Neural crest cell (in vitro differentiated cells): ENCODE measurements at places on chromosomes 1 and 21. TPM values are rescaled to one million over a fixed set of nuclear protein-coding genes. Genes with fewer than 3 reads are reported as not detected.

FLG2 gene
- not detected in 2 replicates for total RNA-seq

RHBG gene
- total RNA-seq: not detected in 2 replicates

TSPAN1 gene
- not detected in 2 replicates for total RNA-seq

- H3K4me3 ChIP-seq: no peak overlapping the region
- no peak for DNase-seq
- H3K4me1 ChIP-seq: peaks cover 29% of the 10 kb centered on the region
- no peak overlapping the region for H3K27ac ChIP-seq
- peaks cover 13% of the 10 kb centered on the region for H3K27me3 ChIP-seq
Measured at GRCh38 chr1:14780271-14780670, 181.8 kb downstream of the KAZN start.

GRCh38 chr1:245142976-245143375 is 11.8 kb upstream of the KIF26B start:
- no peaks in the 10 kb centered on the region for H3K4me1 ChIP-seq
- no peak overlapping the region for H3K27ac ChIP-seq
- H3K4me3 ChIP-seq: no peak overlapping the region
- H3K36me3 ChIP-seq: no peaks in the 10 kb centered on the region
- no peak for DNase-seq
- no peaks in the 10 kb centered on the region for H3K27me3 ChIP-seq

DNA sequence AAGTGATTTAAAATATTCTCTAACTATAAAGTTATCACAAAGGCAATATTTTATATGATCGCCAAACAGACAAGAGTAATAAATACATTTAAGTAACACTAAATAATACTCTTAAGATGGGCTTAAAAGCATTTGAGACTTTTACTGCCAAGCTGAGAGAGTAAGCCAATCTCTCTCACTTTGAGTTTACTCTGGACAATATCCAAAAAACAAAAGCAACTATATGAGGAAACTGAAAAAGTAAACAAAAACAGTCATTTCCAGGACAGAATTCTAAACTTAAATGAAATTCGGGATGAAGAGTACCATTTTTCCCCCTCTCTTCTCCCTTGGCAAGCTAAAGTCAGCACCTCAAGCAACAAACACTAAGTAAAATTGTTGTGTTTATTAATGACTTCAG is 173.2 kb downstream of the COP1 start:
- H3K27ac ChIP-seq: no peak overlapping the region
- H3K27me3 ChIP-seq: no peaks in the 10 kb centered on the region
- peaks cover 19% of the 10 kb centered on the region for H3K36me3 ChIP-seq
- no peak overlapping the region for H3K4me3 ChIP-seq

THEM5 gene
- total RNA-seq: not detected in 2 replicates

FAM72A gene
- total RNA-seq: 11.2 and 13.0 TPM in 2 replicates

- no peak overlapping the region for H3K4me3 ChIP-seq
- DNase-seq: no peak
- H3K36me3 ChIP-seq: no peaks in the 10 kb centered on the region
- no peak overlapping the region for H3K27ac ChIP-seq
Measured at GRCh38 chr1:168623003-168623828, 46.8 kb downstream of the XCL1 start.

ASTN1 gene
- total RNA-seq: 21.8 TPM in 2 replicates

AMY1B gene
- total RNA-seq: not detected in 2 replicates

DNA sequence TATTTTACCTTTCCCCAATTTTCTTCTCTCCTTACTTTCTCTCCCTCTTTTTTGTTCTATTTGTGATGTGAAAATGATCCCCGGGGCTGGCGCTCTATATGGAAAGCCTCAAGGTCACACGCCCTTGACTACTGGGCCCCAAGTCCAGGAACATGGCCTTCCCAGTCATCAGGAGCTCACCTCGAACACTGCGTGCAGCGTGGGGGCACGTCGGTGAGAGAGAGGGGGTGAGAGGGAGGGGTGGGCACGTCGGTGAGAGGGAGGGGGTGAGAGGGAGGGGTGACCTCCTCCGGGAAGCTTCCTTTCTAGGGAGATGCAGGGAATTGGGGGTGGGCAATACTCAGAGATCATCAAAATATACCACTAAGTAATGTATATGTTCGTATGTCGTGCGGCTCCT is 94.6 kb upstream of the TMPRSS2 start:
- peaks cover 16% of the 10 kb centered on the region for H3K4me1 ChIP-seq
- DNase-seq: no peak
- no peaks in the 10 kb centered on the region for H3K27me3 ChIP-seq

DNA sequence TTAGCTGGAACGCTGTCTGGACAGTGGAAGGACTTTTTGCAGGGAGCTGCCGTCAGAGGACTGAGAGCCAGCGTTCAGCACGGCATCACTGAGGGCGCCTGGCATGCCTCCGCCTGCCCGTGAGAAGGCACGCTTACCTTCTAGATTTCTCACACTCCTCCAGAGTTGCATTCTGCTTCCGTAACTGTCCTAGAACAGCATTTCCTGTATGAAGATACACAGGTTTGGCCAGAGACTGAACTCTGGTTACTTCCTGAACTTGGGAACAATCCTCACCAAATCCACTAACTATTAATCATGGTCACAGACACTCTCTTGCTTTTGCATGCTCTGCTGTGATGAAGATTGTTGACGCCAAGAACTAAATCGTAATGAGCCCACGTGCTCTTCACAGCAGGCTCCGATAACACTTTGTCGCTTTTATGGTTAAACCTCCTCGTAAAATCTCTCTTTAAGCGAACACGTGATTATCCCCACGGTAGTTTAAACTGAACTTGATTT is 93.5 kb downstream of the KIF26B start:
- no peak overlapping the region for H3K4me3 ChIP-seq
- peaks cover 5% of the 10 kb centered on the region for H3K4me1 ChIP-seq
- no peak overlapping the region for H3K27ac ChIP-seq
- no peaks in the 10 kb centered on the region for H3K27me3 ChIP-seq
- no peak for DNase-seq

DNA sequence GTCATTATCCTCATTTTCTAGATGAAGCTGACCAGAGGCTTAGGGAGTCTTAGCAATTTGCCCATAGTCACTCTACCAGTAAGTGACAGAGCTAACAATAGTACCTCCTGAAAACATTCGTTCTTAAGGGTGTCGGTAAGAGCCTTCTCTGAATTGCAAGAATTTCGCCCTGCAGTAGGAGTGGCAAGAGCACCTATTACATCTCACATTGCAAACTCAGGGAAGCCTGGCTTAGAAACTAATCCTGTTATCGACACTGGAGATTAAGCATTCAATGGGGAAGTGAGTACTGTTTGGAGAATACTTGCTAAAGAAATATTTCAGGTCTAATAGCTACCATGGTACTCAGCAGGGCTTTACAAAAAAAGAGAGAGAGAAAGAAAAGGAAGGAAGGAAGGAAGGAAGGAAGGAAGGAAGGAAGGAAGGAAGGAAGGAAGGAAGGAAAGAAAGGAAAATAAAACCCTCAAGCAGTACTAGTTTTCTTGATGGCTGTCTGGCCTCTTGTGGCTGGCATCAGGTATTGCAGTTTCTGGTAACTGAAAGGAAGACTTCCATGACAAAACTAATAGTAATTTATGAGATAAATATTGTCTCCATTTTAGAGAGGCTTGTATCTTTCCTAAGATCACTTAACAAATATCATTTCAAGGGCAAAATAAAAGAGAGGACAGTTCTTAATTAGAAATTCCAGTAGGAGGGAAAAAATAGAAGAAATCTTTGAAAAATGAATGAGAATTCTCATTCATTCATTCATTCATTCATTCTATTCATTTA is 10.4 kb downstream of the C1orf226 start:
- H3K27me3 ChIP-seq: peaks cover 10% of the 10 kb centered on the region
- DNase-seq: no peak
- H3K27ac ChIP-seq: no peak overlapping the region
- no peaks in the 10 kb centered on the region for H3K36me3 ChIP-seq
- peaks cover 30% of the 10 kb centered on the region for H3K4me1 ChIP-seq
- no peak overlapping the region for H3K4me3 ChIP-seq

- H3K36me3 ChIP-seq: no peaks in the 10 kb centered on the region
- peak; percentile 37 for DNase-seq
- peaks cover 34% of the 10 kb centered on the region for H3K27me3 ChIP-seq
- H3K27ac ChIP-seq: peak within 1 kb of the TSS; percentile 24
Measured at GRCh38 chr1:115976062-115976920, at the start of gene SLC22A15. Gene SLC22A15, plus strand, starts transcription at chr1:115976513. Its CDS starts 115 bp downstream, at chr1:115976628.

EVI5 gene
- total RNA-seq: 22.8 and 24.7 TPM in 2 replicates

CRYBG2 gene
- total RNA-seq: 3.8 and 6.3 TPM in 2 replicates

DNA sequence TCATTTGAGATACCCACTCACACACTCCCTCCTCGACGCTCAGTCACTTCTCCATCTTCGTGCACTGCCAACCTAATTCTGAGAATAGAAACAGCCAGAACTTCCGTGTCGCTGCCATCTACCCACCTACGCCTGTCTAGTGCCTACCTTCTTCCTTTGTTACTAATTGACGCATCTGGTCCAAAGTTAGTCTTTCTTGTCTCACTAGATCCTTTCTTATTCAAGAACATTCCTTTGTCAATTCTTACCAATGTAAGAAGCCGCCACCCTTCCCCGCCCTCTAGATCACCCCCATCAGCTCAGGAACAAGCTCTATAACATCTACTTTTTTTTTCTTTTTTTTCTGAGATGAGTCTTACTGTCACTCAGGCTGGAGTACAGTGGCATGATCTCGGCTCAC is 3.7 kb downstream of the PADI6 start:
- H3K4me3 ChIP-seq: no peak overlapping the region
- DNase-seq: no peak
- no peaks in the 10 kb centered on the region for H3K4me1 ChIP-seq
